ENCODE measurements at places on chromosomes 5 and 9. TPM values are rescaled to one million over a fixed set of nuclear protein-coding genes. Genes with fewer than 3 reads are reported as not detected.

GRCh38 chr9:7011395-7012067, 253.8 kb downstream of the KDM4C start:
- DNase-seq: no peak

The BTNL8 gene
- total RNA-seq: not detected

- DNase-seq: no peak
These were observed 102.9 kb downstream of the MARCHF3 start for GRCh38 chr5:126927429-126927828.

The ST8SIA4 gene
- 0.72 TPM for total RNA-seq

DNA sequence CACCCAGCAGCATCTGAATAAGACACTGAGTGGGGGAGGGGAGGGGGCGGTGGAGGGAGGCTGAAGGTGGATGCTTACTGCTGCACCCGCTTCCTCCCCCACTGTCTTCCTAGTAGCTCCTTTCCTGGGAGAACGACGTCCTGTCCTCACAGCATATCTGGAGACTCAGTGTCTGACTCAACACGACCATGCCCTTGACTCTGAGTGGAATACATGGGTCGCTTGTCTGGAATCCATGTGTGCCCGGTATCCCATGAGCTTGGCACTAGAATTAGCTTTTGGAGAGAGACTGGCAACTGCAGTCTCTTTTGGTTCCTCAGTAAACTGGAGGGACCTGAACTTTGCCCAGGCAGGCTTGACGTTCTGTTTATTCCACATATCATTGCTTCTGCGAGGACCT, 125.4 kb upstream of the FAM120A start:
- no peak for DNase-seq

GRCh38 chr5:109907731-109908130, 218.0 kb downstream of the MAN2A1 start:
- peak; percentile 38 for DNase-seq

The SPINK6 gene
- total RNA-seq: not detected

The FOXI1 gene
- total RNA-seq: not detected

The HACD4 gene
- total RNA-seq: 2.0 TPM

DNA sequence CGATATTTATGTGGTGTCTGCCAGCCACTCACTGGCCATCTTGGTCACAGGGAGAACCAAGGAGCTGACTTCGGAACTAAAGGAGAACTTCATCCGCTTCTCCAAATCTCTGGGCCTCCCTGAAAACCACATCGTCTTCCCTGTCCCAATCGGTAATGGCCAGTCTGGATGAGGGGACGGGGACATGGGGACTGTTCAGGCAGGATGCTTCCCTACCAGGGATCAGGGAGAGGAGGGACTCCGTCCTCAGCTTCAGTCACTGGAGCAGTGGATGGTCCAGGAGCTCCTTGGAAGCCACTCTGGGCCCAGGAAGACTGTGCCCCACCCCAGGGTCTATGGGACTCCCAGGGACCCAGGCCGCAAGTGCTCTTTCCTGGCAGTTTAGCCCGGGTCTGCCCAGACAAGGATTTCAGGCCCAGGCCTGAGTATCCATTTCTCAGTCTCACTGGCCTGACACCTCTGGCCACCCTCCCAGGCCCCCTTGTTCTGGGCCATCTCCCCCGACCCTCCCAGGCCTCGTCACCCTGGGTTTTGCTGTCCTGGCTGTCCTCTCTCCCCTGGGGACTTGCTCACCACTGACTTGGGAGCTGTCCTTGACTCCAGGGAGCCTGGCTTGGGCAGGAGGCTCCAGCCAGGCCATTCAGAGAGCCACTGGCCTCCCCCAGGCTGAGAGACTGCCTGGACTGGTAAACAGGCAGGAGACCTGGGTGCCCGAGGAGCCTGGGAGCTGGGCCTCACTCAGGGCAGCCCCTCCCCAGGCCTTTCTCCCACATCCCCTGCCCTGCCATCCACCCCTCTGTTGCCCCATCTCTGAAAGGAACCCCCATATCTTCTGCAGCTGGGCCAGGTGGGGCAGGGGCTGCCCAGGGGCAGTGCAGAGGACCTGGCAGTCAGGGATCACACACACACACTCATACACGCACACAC, 3.1 kb downstream of the LCN2 start:
- DNase-seq: no peak

The GPR151 gene
- total RNA-seq: not detected

The TMEM215 gene
- total RNA-seq: not detected

- no peak for DNase-seq
These were observed 30.4 kb downstream of the PWWP2A start for GRCh38 chr5:160088805-160089204.

The FAXDC2 gene
- total RNA-seq: 0.52 TPM

GRCh38 chr9:128045831-128046230, 21.3 kb downstream of the NAIF1 start:
- DNase-seq: no peak

The KCTD16 gene
- total RNA-seq: 0.06 TPM

The PCDHGA11 gene
- total RNA-seq: 2.6 TPM

The TAS2R1 gene
- not detected for total RNA-seq

DNA sequence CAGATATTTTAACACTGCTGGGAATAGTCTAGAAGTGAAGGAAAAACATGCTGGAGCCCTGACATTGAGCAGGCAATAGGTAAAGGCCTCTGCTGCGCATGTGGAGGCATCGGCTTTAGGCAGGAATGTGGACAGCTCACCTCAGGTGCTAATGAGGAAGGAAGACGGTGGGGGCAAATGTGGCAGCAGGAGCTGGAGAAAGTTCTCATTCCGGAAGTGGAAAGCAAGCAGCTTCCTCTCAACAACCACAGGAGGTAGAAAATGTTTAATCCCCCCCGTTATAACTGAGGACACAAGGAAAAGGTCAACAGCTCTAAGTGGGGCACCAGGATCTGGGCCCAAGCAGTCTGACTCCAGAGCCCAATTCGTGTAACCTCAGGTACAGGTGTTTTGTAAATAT, 7.6 kb upstream of the RPS14 start:
- DNase-seq: no peak

GRCh38 chr5:34684281-34684979, 28.3 kb downstream of the RAI14 start:
- peak; percentile 79 for DNase-seq

DNA sequence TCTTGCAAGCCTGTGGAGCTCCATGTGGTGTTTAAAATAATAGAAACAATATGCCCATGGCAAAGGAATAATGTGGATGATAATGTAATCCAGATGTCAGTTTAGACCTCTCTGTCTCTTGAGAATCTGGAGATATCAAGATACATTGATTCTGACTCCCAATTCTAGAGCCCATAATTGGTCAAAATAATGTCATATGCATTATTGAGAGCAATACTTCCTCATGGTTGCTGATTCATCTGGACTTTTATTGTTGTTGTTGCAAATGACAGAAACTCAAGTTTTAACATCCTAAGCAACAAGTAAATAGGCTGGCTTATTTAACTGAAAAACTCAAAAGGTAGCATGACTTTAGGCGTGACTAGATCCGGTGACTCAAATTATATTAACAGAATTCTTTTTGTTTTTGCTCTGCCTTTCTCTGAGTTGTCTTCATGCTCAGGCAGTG, 152.1 kb downstream of the PCSK1 start:
- no peak for DNase-seq

The CDKN2B-AS1 gene
- not detected for total RNA-seq

DNA sequence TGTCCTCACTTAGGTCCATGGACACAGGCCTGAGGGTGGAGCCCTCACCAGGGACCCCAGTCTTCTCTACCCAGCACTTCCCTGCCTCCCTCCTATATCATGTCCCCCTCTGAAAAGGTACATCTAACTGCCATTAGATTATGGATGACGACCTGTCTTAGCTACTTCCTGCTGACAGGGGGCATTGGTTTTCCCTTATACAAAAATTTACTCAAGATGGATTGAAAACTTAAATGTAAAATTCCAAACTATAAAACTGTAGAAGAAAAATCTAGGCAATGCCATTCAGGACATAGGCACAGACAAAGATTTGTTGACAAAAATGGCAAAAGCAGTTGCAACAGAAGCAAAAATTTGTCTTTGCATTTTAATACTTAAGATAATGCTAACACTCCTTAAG, 623.2 kb upstream of the FAM174A start:
- DNase-seq: no peak

The OR5C1 gene
- total RNA-seq: not detected

GRCh38 chr5:43643750-43644149, 40.8 kb downstream of the NNT start:
- no peak for DNase-seq

DNA sequence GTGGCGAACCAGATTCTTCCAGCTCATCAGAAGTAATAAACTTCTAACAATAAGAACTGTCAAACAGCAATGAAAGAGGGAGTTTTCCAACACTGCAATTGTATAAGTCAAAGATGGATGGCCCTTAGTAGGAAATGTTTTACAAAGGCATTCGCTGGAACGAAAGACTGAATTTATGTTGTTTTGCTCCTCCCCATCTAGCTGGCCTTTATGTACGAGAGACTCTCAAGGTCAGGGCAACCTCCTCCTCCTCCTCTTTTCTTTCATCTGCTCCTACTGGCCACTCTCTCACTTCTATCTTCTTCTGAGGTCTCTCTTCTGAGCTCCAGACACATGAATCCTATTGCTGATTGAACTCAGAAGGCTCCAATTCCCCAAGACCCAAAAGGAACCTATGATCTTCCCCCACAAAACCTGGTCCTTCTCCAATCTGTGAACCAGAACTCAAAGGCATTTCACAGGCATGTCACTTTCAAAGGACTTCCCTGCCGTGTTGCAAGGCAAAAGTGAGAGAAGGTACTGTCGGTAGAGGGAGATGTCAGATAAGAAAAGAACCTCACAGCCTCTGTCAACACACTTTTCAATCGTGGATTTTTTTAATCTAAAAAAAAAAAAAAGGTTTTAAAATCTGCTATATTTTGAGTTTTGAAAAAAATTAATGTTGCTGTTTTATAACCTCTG, 28.5 kb upstream of the PUM3 start:
- DNase-seq: no peak

The FOXD1 gene
- 30.0 TPM for total RNA-seq

The FOXD4L5 gene
- not detected for total RNA-seq

DNA sequence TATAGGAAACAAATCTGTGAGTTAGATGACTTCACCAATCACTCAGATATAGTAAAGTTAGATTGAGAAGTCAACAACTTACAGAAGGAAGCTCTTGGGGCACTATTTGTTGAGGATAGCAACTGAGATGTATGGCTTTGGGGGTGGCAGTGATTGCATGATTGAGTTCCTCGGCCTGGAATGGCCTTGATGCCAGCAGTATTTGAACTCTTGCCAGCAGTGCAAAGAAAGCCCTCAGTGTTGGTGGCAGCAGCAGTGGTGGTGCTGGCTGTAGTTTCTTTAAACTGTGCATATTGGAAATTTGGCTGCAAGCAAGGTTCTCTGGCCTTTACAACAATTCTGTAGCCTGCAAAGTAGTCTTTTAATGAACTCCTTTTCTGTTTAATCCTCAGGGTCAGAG, 41.4 kb upstream of the PJA2 start:
- no peak for DNase-seq

The DNAI1 gene
- total RNA-seq: not detected

DNA sequence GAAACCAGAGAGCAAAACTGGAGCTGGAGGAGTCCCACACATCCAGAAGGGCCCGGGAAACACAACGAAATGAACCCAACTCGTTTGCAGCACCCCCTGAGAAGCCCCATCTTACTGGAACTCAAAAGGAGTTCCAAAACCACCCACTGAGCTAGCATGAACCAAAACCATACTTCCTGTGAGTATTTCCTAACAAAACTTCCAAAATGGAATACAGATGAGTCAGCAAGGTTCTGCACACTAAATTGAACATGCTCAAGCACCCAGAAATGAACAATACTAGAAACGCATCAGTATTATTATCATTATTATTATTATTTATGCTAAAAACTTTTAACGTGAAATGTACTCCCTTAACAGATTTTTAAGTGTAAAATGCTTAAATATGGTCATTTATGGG, 8.0 kb upstream of the SPOCK1 start:
- no peak for DNase-seq

The FSD1L gene
- 1.6 TPM for total RNA-seq

- DNase-seq: peak; percentile 71
These were observed 43.8 kb downstream of the SLC38A9 start for GRCh38 chr5:55668356-55668755.

- no peak for DNase-seq
These were observed 65.2 kb downstream of the LRRC70 start for GRCh38 chr5:62643556-62644451.

- DNase-seq: no peak
These were observed 162.5 kb upstream of the KIF2A start for GRCh38 chr5:62143268-62144229.

GRCh38 chr5:122947772-122948171, 88.8 kb downstream of the PPIC start:
- no peak for DNase-seq
